ENCODE measurements at places on chromosomes 13 and 19. TPM values are rescaled to one million over a fixed set of nuclear protein-coding genes. Genes with fewer than 3 reads are reported as not detected.

The ZNF880 gene
- 8.6 TPM for total RNA-seq

The ZNF491 gene
- 1.9 TPM for total RNA-seq

The EFNA2 gene
- 32.9 TPM for total RNA-seq

The PGLYRP1 gene
- total RNA-seq, result not detected

The OVOL3 gene
- not detected for total RNA-seq

The PCDH9 gene
- total RNA-seq, result 0.88 TPM

The C19orf81 gene
- total RNA-seq, result not detected

The PSG1 gene
- total RNA-seq, result not detected

The PNMA8C gene
- not detected for total RNA-seq

The TNNI3 gene
- total RNA-seq, result not detected
